ENCODE measurements at places on chromosomes 6 and 20.

GRCh38 chr6:90049295-90049694, 155.0 kb downstream of the GJA10 start:
- no peak for DNase-seq

- no peak for DNase-seq
These were observed 39.6 kb upstream of the ADGRG6 start for GRCh38 chr6:142262231-142262630.

- DNase-seq = no peak
These were observed 8.9 kb upstream of the TRIM38 start for GRCh38 chr6:25953733-25954132.

DNA sequence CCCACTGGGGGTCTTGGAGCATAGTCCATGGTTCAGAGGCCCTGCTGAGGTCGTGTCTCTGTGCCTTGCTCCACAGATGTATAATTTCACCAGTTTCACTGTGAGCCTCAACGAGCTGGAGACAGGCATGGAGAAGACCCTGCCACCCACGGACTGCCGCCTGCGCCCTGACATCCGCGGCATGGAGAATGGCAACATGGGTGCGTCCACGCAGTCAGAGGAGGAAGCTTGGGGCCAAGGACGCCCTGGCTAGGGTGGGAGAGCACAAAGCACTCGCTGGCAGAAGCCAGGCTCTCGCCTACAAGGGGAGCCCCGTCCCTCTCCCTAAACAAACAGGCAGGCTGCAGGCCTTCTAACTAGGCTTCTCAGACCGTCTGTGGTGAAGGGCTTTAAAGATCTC, 13.7 kb upstream of the ADRM1 start:
- DNase-seq = no peak

DNA sequence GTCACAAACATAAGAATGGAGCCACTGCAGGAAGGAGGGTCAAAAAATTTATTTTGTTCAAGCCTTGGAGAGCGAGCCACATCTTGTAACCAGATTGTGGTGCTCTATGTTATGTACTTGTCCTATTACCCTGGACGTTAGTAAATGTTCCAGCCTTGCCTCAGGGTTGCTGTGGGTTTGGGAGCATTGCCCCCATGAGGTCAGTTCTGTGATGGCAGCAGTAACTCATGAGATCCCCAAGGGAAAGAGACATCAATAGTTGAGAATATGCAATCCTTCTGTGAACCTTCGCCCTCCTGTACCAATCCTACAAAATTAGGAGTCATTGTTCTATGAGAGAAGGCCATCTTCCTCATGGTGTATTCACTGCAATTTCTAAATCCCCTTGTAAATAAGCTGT, 16.4 kb upstream of the CFAP206 start:
- DNase-seq = no peak

- peak; percentile 86 for DNase-seq
These were observed 136.8 kb upstream of the RNF24 start for GRCh38 chr20:4151991-4152695.

DNA sequence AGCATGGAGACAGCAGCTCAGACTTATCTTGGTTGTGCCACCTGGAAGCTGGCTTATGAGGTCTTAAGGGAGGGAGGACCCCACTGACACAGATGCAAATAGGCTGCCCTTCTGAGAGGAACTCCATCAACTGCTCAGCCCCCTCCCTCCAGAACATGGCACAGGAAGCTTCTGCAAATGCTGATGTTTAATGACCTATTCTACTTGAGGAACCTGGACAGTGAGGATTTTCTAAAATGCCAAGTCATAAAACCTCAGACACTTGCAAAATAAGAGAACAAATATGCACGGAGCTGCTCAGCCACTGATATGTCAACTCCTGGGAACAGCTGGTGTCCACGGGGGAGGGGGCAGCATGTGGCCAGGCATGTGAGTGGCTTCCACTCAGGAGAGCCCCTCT, 3.5 kb downstream of the CST9 start:
- no peak for DNase-seq

- DNase-seq = no peak
These were observed 16.9 kb downstream of the MOCS1 start for GRCh38 chr6:39917329-39917728.

GRCh38 chr6:39902786-39903465, 31.3 kb downstream of the MOCS1 start:
- no peak for DNase-seq

DNA sequence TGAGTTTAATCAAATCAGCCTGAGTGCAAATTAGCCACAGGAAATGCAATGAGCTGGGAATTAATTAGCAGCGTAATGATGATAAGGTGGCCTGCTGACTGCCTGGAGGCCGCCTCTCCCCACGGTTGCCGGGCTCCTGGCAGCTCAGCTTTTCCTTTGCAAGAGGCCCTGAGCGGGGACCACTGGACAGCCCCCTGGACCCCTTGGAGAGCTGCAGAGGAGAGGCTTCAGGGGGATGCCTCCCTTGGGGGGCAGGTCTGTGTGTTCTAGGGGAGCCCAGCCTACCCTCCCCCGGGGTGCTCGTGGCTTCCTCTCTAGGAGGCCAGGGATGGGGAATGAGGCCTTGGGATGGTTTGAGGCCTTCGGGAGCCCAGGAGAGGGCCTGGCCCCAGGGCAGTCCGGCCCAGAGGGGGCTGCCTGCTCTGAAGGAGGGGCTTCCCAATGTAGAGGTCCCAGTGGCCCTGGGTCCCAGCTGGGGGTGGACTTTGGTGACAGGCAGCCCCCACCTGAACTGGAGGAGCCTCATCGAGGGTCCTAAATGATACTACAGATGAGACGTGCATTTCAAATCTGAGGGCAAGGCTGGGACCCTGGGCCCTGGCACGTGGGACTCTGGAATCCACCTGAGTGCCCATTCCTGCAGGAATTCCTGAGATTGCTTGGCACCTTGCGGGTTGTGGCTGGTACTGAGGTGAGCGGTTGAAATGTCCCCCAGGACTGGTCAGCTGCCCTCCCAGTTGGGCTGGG, 66.4 kb upstream of the BHLHE23 start:
- no peak for DNase-seq

DNA sequence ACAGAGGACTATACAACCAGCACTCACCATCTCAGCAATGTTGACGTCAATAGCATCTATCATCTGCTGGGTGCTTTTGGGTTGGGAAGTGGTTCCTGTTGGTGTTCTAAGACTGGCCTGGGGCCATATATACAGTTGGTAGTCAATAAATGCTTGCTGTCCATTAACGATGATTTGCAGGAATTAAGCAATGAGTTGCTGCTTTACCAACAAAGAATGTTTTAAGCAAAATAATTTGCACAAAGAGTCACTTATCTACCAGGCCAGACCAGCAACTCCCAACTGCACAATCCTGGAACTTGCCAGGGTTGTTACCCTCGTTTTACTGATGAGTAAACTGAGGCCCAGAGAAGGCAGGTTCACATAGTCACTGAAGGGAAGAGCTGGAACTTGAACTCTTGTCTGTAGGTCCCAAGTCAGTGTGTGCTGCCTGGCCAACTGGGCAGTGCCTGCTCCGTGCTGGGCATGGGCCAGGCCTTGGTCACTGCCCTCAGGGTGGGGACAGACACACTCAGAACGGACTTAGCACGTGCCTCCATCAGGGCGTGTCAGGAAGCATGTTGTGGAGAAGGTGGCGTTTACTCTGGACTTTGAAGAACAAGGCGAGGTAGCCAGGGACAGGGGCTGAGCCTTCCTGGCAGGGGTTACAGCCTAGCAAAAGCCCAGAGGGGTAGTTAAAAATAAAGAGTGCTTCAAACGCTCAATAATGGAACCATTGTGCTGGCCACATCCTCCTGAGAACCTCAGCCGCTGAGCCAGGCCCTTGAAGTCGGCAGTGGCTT, 2.5 kb upstream of the SRC start:
- DNase-seq = no peak

GRCh38 chr6:121055572-121056163, 278.6 kb downstream of the TBC1D32 start:
- no peak for DNase-seq

DNA sequence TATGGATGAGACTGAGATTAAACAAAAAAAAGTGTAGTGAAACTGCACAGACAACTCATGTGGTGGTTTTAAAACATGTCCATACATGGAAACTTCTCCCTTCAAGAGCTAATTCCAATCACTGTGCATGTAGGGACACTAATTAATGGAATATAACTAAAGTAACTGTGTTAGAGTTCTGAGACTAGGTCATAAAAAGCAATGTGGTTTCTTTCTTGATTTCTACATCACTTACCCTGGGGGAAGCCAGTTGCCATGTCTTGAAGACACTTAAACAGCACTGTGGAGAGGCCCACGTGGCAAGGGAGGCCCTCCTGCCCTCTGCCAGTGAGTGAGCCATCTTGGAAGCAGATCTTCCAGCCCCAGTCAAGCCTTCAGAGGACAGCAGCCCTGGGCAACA, 118.2 kb upstream of the DST start:
- no peak for DNase-seq

- no peak for DNase-seq
These were observed 749.7 kb upstream of the ADGRB3 start for GRCh38 chr6:67885081-67886033.

DNA sequence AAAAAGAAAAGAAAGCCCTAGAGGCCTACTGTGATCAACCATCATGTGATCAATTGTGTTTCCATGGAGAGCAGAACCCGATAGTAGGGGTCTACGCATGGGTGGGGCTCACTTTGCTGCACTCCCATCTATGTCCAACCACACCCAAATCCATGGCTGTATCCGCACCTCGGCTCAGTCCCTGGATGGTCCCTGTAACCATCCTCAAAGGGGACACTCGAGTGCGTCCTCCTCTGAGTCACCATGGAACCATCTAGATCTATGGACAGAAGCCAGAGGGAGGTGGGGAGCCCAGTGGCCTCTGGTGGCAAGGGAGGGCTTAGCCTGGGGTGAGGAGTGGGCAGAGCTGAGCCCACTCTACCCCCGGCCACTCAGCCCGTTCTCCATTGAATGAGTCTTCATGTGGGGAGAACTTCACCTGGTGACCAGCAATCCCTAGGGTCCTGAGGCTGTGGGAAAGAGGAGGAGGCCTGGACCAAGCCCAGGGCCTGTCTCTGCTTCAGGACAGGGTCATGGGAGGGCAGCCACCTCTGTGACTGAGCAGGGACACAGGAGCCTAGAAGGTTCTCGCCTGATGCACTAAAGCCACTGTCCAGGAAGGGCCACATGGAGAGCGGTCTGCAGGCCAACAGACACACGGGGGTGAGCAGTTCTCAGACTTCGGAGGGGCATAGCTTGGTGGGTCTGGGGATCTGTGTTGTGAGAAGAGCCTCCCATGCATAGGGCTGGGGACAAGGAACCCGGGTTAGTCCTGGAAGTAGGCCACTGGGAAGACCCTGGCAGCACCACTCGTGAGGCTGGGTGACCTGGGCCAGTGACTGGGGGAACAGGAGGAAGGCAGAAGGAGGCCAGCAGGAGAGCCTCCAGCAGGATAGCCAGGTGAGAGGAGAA, 19.3 kb downstream of the RAET1L start:
- no peak for DNase-seq

- no peak for DNase-seq
These were observed 67.1 kb downstream of the ELOVL5 start for GRCh38 chr6:53281518-53282215.

DNA sequence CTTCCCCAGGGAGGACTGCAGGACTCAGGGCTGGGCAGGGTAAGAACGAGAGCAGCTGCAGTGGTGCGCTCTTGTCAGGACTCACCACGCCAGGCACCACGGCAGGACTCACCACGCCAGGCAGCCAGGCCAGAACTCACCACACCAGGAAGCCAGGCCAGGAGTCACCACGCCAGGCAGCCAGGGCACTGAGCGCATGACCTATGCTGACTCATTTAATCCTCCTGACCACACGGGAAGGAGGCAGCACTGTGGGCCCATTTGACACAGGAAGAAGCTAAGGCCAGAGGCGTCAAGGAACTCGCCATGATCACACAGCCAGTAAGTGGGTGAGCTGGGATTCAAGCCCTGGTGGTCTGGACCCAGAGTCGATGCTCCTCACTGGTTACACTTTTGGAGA, 189.3 kb downstream of the PREX1 start:
- DNase-seq = no peak

DNA sequence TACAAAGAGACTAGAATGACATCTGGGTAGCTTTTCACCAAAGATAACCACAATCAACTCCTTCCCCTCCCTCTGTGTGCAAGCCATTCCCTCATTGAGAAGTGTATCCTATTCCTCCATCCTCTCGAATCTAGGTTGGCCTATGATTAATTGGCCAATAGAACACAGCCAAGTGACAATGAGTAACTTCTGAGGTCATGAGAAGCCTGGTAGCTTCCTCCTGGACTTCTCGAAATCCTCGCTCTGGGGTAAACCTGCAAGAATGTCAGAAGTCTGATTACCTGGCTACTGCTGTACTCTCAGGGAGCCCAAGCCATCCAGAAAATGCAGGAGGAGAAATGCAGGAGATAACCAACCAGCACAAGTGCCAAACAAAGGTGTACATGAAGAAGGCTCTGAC, 13.1 kb downstream of the ARHGAP18 start:
- DNase-seq = no peak

DNA sequence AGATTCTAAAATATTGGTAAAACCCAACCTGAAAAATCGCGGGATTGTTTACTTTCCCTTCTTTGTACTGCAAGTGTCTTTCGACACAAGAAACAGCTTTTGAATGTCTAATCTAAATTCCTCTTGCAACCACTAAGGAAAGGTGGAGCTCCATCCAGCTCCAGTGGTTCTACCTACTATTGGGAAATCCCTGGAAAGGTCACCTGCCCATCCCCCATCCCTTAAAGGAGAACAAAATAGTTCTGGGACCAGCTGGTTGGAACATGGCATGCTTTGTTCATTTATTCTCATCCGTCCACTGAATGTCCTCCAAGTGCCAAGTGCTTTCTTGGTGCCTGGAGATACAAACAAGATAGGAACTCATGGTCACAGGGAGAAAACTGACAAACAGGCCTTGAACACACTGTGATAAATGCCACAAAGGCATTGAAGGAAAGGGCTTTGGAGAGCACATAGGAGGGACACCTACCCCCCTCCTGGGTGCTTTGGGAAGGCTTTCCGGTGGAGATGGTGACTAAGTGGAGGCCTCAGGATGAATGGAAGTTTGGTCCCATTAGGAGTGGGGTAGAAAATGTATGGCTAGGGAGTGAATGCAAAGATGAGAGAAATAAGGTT, 2.3 kb upstream of the CITED2 start:
- no peak for DNase-seq

DNA sequence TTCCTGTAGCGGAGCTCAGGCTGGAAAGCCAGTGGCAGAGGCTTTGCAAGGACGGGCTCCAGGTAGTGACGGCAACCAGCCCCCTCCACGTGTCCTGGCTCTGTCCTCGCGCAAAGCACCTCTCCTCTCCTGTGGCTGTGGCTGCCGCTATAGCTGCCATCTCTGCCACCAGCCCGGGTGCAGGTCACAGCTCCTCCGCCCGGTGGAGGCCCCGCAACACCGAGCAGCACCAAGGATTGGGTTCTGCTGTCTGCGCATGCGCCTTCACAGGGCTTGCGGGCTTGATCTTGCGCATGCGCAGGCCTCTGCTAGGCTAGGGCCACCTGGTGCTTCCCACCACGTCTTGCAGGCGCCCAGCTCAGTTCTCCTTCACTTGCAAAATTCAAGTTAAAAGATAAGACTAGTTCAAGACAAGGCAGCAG, 625.4 kb downstream of the QKI start:
- DNase-seq = no peak

All from kidney epithelial cell (primary cell).